ENCODE measurements at places on chromosomes 5 and 9.

- DNase-seq, result no peak
Measured at GRCh38 chr9:85213650-85214607, 527.8 kb downstream of the AGTPBP1 start.

GRCh38 chr5:174311531-174312269, 266.2 kb downstream of the NSG2 start:
- DNase-seq, result peak; percentile 73

GRCh38 chr9:136054146-136054545, 40.9 kb downstream of the NACC2 start:
- DNase-seq, result no peak

- no peak for DNase-seq
Measured at GRCh38 chr5:171586436-171586835, 167.0 kb downstream of the FGF18 start.

DNA sequence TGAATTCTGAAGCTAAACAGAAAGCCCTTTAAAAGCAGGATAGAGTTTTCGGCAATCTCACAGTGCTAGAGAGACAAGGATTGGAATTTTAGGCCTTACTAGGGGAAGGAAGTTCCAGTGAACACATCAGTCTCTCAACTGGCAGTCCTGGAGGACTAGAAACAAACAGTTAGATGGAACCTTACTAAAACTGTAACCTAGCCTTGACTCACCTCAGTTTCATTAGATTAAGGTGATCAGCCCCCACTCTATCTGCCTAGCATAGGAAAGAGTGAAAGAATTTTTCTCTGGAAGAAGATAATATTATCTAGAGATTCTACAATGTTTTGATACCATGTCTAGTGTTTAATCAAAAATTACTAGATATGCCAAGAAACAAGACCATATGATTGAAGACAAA, 25.8 kb upstream of the SMIM23 start:
- no peak for DNase-seq

GRCh38 chr5:137181667-137182066, 317.5 kb downstream of the SPOCK1 start:
- no peak for DNase-seq

DNA sequence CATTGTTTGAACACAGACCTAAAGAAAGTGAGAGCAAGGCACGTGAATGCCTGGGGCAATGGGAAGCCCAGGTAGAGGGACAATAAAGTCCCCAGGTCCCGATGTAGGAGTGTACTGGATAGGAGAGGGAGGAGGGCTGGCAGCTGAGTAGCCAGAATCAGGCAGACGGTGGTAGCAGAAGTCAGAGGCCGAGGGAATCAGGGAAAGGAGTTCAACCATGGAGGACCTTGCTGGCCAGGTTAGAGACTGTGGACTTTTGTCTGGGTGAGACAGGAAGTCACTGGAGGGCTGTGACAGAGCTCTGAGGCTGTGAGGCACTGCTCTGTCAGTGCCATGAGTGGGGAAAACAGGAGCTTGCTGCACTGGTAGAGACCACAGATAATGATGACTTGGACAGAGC, 248.2 kb downstream of the EFNA5 start:
- DNase-seq, result no peak

- DNase-seq, result no peak
Measured at GRCh38 chr5:117588611-117589010, 1014.0 kb upstream of the SEMA6A start.

DNA sequence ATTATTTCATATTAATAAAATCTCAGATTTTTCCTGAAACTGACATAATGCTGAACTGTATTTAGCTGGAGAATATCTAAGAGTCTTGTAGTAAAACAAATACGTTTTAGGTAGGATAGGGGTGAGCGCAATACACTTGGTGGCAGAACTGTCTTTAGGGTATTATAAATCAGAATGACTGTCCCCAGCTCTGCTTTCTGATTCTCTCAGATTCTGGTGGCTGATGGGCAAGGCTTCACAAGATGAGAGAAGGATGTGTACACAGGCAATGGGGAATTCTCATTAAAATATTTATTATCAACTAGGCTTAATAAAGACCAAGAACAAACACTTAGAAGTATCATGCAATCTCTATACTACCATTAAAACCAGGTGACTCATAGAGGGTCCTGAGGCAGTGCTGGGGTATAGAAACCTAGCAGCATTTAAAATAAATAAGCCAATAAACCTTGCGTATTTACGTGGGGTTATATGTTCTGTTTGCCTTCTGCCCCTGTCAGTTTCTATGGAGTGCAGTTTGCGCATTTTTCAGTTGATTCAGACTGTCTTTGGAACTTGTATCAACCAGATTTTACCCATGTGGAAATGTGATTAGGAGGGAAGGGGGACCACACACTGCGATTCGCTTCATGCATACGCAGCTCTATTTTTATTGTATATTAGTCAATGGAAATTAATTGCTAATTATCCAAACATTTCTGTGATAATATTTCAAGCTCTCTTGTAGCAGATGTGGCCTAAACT, 1150.7 kb upstream of the WWC1 start:
- DNase-seq, result no peak

DNA sequence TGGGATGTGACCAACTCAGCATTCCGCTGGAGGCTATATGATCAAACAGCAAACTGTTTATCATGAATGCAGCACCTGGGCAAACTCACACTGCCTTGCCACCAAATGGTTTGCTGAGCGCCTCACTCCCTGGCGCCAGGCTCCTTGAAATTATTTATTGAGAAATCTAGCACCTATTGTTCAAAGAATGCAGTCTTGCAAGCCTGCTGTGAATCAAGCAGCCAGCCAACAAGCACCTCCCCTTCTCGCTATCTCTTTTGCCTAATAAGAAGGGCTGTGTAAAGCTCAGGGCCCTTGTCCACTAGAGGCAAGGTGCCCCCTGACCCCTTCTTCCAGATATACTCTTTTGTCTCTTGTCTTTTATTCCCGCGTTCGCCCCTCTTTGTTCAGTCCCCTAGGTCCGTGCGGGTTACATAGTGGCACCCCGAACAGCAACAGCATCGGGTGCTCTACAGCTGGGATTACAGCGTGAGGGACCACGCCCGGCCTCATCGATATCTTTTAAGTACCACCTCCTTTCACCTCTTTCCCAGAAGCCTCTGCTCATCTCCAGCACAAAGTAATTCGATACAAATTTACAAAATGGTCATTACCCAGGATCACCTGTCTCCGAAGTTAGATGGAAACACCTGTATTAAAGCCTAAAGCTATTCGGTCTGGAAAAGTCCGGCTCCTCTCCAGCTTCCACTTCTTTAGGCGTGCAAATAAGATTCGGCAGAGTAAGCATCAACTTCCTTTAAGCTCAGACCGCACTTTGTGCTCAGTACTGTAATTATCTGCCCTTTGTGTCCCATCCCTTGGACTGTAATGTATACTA, 896 bp downstream of the RIGI start:
- DNase-seq, result peak; percentile 35

DNA sequence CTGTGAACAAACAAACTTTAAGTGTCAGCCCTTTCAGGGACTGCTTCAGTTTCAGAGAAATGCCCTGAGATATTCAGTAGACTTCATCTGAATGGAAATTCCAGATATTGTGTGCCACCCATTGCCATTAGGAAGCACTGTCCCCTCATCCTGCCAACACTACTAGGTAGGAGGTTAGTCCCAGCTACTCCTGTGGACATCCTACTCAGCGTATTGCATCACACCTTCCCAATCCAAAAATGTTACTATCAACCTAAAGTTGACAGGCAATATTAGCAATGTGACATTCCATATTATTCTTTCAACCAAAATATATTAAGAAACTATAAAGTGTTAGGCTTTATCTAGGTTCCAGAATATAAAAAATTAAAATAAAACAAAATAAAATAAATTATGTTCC, 552.0 kb upstream of the ST8SIA4 start:
- no peak for DNase-seq

Measured in activated T-cell treated with anti-CD3 and anti-CD28 coated beads, Interleukin-2, amount 50 U/mL, for 48 hours (primary cell).